ENCODE measurements at places on chromosomes 6 and 20. TPM values are rescaled to one million over a fixed set of nuclear protein-coding genes. Genes with fewer than 3 reads are reported as not detected.

The CALHM5 gene
- 7.7 TPM for total RNA-seq

The B4GALT5 gene
- 33.7 TPM for total RNA-seq

The HDGFL1 gene
- total RNA-seq: not detected

The SLC17A4 gene
- total RNA-seq: not detected

The LINC00237 gene
- not detected for total RNA-seq

The BCAS1 gene
- under 0.01 TPM for total RNA-seq

The BACH2 gene
- total RNA-seq: 0.64 TPM

The FNDC11 gene
- total RNA-seq: 0.97 TPM

The MOG gene
- not detected for total RNA-seq

The HLA-DQA2 gene
- not detected for total RNA-seq

The EPHA7 gene
- 0.32 TPM for total RNA-seq

The TBC1D20 gene
- total RNA-seq: 42.3 TPM

The RAB32 gene
- total RNA-seq: 148 TPM

The PTK7 gene
- 199 TPM for total RNA-seq

The RSPO4 gene
- total RNA-seq: not detected

The RRAGD gene
- under 0.01 TPM for total RNA-seq

The SIRPB1 gene
- not detected for total RNA-seq

The BMP2 gene
- total RNA-seq: 4.3 TPM

The SAMD3 gene
- total RNA-seq: 5.5 TPM

The MUC22 gene
- total RNA-seq: not detected

The ATP6V1G2 gene
- 1.3 TPM for total RNA-seq

The RAET1E gene
- total RNA-seq: under 0.01 TPM

The TRIM40 gene
- not detected for total RNA-seq

The OR2H1 gene
- total RNA-seq: not detected

The MYH7B gene
- total RNA-seq: under 0.01 TPM

The MOCS1 gene
- 10.8 TPM for total RNA-seq

The ZC2HC1B gene
- total RNA-seq: not detected

The SLC52A3 gene
- not detected for total RNA-seq

The MMP24 gene
- 0.43 TPM for total RNA-seq

The GABRR1 gene
- not detected for total RNA-seq

The DOK5 gene
- 1.3 TPM for total RNA-seq

The TNFRSF21 gene
- total RNA-seq: 39.3 TPM

The SLC2A4RG gene
- total RNA-seq: 35.1 TPM

The KCNQ5 gene
- total RNA-seq: 0.97 TPM

The SPDEF gene
- total RNA-seq: under 0.01 TPM

The SEL1L2 gene
- not detected for total RNA-seq

The TRIM15 gene
- not detected for total RNA-seq

The CCDC170 gene
- total RNA-seq: 3.9 TPM

The HAO1 gene
- not detected for total RNA-seq

The NOX3 gene
- total RNA-seq: not detected

The DEFB124 gene
- not detected for total RNA-seq

The MLN gene
- total RNA-seq: not detected

The BPIFA1 gene
- total RNA-seq: not detected

The UNC5CL gene
- under 0.01 TPM for total RNA-seq

The CCM2L gene
- not detected for total RNA-seq

The HEY2 gene
- 0.32 TPM for total RNA-seq

The LAMA4 gene
- 197 TPM for total RNA-seq

The ABHD16B gene
- total RNA-seq: not detected

The KCNG1 gene
- total RNA-seq: 3.0 TPM

The PACRG gene
- total RNA-seq: 0.97 TPM

The NRN1 gene
- not detected for total RNA-seq

The ME1 gene
- total RNA-seq: 39.7 TPM

The ENPP3 gene
- total RNA-seq: under 0.01 TPM

The ADGRG6 gene
- total RNA-seq: 33.2 TPM

The NNAT gene
- total RNA-seq: 1.3 TPM

The WFDC10B gene
- not detected for total RNA-seq

The ZSCAN23 gene
- total RNA-seq: 9.0 TPM

The GINS1 gene
- 7.4 TPM for total RNA-seq

The PTCHD4 gene
- total RNA-seq: 4.2 TPM

The CNR1 gene
- total RNA-seq: not detected
